ENCODE measurements at places on chromosomes 7 and 10.

DNA sequence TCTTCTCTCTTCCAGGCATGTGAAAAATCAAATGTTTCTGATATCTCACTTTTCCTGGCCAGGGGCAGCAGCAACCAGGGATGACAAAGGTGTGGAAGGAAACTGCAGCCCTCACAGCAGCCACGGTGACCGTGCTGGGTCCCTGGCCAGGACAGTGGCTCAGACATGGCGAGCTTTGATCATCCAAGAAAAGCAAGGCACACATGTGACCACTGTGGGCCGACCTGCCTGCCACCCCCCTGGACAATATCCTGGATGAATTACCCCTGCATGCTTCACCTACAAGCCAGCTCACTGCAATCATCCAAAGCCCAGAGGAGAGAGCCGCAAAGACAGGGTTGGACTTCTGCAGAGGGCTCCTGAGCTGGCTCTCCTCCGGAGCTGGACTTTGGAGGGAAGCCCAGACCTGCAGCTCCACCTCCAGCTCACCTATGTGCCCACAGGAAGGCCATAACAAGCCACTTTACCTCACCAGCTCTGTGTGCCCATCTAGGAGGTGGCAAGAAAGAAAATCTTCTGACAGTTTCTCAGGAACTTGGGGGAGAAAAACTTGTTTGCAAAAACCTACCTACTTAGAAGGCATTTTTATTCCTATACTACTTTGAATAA lies 2.7 kb downstream of the CHST15 start:
- DNase-seq: no peak

GRCh38 chr10:73967022-73967429 lies 30.9 kb upstream of the VCL start:
- DNase-seq: no peak

GRCh38 chr10:3570855-3571266 lies 214.1 kb downstream of the KLF6 start:
- DNase-seq: no peak

DNA sequence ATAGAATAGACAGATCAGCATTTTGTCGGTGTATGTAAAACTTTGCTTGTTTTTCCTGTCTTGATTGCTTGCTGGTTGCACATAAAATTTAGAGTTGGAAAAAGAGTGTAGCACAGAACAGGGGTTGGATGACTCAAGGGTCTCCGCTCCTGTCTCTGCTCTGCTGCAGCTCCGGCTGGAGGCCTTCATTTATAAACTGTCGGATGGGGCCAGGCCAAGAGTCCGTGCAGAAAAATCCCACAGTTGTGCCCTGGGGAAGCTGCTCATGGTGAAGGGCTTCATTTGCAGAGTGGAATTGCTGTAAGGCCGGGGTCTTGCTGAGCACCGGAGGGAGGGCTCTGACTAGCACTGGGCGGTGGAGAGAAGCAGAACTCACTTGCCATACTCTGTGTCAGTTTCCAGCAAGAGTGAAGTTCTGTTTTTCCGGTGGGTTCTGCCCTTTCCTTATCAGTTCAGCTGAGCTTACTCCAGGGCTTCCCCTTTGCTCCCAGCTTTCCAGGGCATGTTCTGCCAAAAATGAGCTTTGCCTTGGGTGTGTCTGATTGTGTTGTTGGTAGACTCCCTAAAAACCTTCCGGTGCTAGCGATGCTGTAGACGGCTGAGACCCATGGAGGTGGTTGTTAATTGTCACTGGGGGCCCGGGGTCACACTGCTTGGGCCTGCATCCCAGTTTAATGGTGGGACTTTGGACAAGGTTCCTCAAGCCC lies 67.2 kb downstream of the CAMK1D start:
- DNase-seq: no peak

- no peak for DNase-seq
Observed at GRCh38 chr7:108266491-108266890, 136.3 kb upstream of the LAMB4 start.

- no peak for DNase-seq
Observed at GRCh38 chr7:22488643-22489462, 11.1 kb downstream of the STEAP1B start.

- no peak for DNase-seq
Observed at GRCh38 chr7:151439855-151440798, at the start of gene CRYGN. Gene CRYGN, minus strand, starts transcription at chr7:151440141. Its CDS starts 224 bp downstream, at chr7:151439917.

- no peak for DNase-seq
Observed at GRCh38 chr10:2978574-2979273, 88.6 kb upstream of the PFKP start.

Data from NCI-H510A (cell line).